ENCODE measurements at places on chromosomes 7 and 10. TPM values are rescaled to one million over a fixed set of nuclear protein-coding genes. Genes with fewer than 3 reads are reported as not detected.

The RP9 gene
- total RNA-seq, result 20.3 TPM

The CALML5 gene
- total RNA-seq, result not detected

The UBTD1 gene
- total RNA-seq, result 11.4 TPM

The SPDYE11 gene
- total RNA-seq, result not detected

The TCTN3 gene
- total RNA-seq, result 52.1 TPM

The PSMA2 gene
- 159 TPM for total RNA-seq

The PRLHR gene
- not detected for total RNA-seq

The ADAM12 gene
- total RNA-seq, result not detected

The HERC4 gene
- total RNA-seq, result 65.2 TPM

The PLEKHA8 gene
- 32.5 TPM for total RNA-seq

The PNLIPRP2 gene
- total RNA-seq, result 1.00 TPM

The COMMD3 gene
- 55.4 TPM for total RNA-seq

The OR6B1 gene
- total RNA-seq, result not detected

The ZNF282 gene
- 35.7 TPM for total RNA-seq

All from Caco-2 (cell line).